Suprapubic skin (tissue), 4 donors: ENCODE measurements at places on chromosomes 2 and 18. TPM values are rescaled to one million over a fixed set of nuclear protein-coding genes. Genes with fewer than 3 reads are reported as not detected.

DNA sequence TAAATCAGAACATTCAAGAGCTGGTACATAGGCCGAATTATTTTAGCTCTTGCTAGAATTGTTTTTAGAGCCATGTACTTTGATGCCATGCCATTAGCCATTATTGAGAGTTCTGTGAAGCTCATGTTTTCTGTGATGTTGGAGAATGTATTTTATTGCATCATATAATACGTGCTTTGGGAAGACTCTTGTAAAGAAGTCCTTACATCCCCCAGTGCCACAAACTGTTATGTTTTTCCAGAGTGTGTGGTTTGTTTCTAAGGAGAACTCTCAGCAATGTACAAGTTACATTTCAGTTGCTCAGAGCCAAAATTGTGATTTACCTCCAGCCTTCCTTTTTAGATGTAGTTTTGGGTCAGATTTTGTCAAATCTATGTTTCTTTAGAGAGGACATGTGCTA, 148.6 kb downstream of the HAUS1 start:
- DNase-seq: no peak

GRCh38 chr2:223251656-223252229, 199.8 kb downstream of the KCNE4 start:
- DNase-seq: no peak

DNA sequence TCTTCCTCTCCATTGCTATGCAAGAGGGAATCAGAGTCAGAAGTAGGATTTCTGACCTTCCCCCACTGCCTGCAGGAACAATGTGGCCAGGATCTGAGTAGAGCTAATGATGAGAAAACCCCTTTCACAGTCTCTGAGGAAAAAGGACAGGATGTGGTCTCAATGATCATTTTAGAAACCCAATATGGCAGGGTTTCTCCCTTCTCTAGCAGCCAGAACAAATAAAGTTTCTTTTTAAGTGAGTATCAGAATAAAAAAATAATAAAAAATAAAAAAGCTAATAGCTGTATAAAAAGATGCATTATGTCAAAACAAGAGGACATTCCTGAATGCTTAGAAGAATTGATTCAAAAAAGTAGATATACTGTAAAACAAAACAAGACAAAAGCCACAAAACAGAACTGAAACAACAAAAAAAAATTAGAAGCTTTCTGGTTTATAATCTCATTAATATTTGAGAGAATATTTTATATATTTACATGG, 1124.9 kb upstream of the ZEB2 start:
- no peak for DNase-seq

RAB6D gene
- not detected for total RNA-seq

- DNase-seq: no peak
Observed at GRCh38 chr2:33051586-33052360, 105.0 kb downstream of the LTBP1 start.

- no peak for DNase-seq
Observed at GRCh38 chr2:128514555-128514955, 195.9 kb upstream of the HS6ST1 start.

RANBP2 gene
- total RNA-seq: 53.3 TPM

DNA sequence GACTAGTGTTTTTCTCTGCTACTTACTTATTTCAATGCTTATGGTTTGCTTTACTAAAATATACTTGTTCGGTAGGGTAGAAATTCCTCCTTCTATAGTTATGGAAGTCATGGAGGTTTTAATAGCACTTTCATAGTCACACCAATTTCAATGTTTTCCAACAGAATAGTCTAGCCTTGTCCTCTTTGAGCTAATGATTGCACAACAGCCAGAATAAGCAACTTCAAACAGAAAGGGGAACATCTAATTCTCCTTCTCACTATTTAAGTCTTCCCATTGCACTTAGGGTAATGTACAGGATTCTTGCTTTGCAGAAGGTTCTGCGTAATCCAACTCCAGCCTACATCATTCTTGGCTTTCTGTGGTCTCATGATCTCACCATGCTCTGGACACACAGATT, 287.7 kb upstream of the GCFC2 start:
- DNase-seq: no peak

CD207 gene
- total RNA-seq: 81.3 TPM

HOXD8 gene
- 6.0 TPM for total RNA-seq

GRCh38 chr2:181755181-181755580, 74.9 kb upstream of the NEUROD1 start:
- no peak for DNase-seq

GRCh38 chr2:7588295-7588694, 671.1 kb downstream of the RNF144A start:
- DNase-seq: no peak

PLB1 gene
- total RNA-seq: 9.0 TPM

CDH20 gene
- total RNA-seq: 1.2 TPM

GRCh38 chr2:40957508-40957907, 505.6 kb upstream of the SLC8A1 start:
- no peak for DNase-seq

SCN7A gene
- total RNA-seq: 3.1 TPM

FABP1 gene
- total RNA-seq: not detected

DNA sequence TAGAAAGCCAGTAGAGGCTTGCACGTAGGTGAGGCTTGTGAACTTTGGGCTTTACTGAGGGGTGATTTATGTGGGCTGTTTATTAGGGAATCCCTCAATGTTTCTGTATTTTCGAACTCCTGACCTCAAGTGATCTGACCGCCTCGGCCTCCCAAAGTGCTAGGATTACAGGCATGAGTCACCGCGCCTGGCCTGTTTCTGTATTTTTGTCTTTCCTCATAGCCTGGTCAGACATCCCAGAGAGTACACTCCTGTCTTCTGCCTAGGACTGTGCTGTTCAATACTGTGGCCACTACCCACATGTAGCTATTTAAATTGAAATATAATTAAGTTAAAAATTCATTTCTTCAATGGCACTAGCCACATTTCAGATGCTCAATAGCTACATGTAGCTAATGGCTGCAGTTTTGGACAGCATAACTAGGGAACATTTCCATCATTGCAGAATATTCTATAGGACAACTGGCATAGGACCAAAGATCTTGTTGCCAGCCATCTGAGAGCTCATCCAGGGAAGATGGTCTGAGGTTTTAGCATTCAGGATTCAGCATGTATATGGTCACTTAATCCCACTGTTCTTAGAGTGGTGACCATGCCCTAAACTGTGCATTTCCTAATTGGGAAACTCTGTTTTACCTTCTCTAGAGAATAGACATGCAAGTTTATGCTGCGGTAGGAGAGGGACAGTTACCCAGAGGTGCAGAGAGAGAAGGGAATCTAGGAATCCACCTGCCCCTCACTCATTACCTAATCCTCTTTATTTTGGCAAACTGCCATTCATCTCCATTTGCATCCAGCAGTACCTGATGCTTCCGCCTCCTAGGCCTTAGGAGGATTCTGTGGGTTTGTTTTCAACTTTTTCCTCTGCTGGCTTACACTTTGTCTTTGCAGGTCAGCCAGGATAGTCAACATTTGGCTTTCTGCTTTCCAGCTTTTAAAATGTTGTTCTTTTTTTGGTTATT, 64.4 kb downstream of the LCLAT1 start:
- DNase-seq: no peak

DNA sequence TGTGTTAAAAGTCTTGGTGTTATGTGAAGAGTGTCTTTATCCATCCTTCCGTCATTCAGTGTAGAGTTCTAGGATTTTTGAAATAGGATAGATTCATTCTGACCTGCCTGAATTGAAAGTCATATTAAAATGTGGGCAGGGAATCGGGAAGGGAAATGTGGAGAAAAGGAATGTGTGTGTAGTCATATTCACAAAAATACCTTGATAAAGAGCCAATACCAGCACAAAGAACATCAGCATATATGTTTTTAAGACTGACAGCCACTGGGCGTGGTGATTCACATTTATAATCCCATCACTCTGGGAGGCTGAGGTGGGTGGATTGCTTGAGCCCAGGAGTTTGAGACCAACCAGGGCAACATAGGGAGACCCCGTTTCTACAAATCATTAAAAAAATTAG, 188.1 kb downstream of the CAMKMT start:
- DNase-seq: no peak

GKN1 gene
- not detected for total RNA-seq

REL gene
- 46.7 TPM for total RNA-seq

GRCh38 chr18:62187543-62188510, 772 bp downstream of the RELCH start:
- peak; percentile 67 for DNase-seq

DNA sequence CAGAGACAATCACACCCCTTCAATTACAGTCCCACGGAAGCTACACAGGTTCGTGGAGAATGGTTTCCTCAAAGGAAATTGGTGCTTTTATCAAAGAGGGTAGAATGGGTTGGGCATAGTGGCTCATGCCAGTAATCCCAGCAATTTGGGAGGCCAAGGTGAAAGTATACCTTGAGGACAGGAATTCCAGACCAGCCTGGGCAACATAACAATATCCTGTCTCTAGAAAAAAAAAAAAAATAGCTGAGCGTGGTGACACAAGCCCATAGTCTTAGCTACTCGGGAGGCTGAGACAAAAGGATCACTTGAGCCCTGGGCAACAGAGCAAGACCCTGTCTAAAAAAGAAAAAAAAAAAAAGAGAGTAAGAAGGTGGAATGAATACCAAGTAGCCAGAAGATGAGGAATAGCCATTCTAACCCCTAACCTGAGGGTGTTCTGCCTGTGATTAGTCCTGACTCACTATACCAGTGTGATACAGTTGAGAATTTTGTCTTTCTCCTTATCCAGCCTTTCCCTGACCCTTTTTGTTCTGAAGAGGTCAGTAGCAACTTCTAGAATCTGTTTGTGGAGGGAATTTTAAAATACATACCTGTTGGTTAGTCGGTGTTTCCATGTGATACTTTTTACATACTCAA, 283.2 kb downstream of the MREG start:
- no peak for DNase-seq

- DNase-seq: no peak
Observed at GRCh38 chr2:150548527-150548926, 61.1 kb upstream of the RND3 start.

DNA sequence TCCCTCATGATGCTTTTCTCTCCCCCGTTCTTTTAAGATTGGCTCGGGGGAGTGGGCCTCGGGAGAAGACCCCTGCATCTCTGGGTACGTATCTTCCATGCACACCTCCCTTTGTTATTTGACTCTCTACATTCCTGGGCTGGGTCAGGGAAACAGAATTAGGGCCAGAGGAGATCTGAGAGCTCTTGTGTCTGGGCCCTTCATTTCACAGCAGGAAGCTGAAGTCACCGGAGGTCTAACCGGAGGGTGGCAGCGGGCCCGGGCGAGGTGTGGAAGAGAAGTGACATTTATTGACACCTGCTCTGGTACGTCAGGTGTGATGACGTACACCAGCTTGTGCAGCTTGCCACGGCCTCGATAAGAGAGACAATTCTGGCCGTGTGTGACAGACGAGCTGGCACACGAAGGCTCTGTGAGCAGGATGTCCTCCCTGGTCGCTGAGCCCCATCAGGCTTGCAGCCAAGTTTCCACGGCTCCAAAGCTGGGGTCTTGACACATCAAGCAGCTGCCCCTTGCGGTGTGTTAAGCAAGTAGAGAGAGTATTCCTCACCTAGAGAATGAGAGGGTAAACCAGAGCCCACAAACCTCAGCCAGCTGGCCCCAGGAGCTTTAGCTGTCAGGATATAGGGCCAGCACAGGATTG, 30.4 kb downstream of the TOGARAM2 start:
- no peak for DNase-seq

IL36A gene
- not detected for total RNA-seq

GRCh38 chr18:11008505-11008904, 140.9 kb downstream of the PIEZO2 start:
- DNase-seq: no peak

GRCh38 chr2:13652531-13653313, 936.0 kb downstream of the TRIB2 start:
- DNase-seq: no peak

GRCh38 chr18:9495916-9496705, 20.8 kb downstream of the RALBP1 start:
- DNase-seq: no peak

- no peak for DNase-seq
Observed at GRCh38 chr2:176285321-176285720, 16.1 kb downstream of the MTX2 start.

DNA sequence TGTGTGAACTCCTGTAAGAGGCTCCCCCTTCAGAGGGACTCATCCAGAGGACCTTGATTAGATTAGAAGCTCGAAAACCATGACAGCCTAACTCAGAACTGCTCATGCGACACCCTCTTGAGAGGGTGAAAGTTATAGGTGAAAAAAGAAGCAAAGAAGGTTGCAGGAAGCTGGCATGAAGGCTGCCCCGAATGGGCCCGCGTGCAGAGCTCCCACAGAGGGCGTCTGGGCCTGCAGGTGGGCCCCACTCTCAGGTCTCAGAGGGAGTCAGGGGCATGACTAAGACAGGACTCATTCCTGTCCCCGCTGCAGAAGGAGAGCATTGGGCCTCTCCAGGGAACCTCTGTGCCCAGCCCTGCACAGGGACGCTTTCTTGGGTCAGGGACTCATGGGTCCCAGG, 235.4 kb downstream of the EIPR1 start:
- no peak for DNase-seq

LRRC30 gene
- total RNA-seq: not detected

DNA sequence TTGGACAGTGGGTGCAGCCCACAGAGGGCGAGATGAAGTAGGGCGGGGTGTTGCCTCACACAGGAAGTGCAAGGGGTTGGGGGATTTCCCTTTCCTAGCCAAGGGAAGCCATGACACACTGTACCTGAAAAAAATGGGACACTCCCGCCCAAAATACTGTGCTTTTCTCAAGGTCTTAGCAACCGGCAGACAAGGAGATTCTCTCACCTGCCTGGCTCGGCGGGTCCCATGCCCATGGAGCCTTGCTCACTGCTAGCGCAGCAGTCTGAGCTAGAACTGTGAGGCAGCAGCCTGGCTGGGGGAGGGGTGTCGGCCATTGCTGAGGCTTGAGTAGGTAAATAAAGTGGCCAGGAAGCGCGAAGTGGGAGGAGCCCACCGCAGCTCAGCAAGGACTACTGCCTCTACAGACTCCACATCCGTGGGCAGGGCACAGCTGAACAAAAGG, 244.7 kb downstream of the NBAS start:
- no peak for DNase-seq

DNA sequence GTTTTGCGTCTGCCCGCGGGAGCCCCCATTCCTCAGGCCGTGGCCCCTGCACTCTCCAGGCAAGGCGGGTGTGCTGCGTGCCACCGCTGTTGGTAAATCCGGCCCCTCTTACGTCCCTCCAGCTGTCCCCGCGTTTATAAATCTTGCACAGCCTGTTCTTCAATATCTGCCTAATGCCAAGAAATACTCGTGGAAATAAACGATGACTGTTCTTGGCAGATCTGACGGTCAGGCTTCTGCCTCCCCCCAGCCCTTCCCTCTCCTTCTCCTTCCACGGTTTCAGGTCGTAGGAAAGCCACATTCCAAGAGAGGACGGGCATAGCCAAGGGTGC, 20.5 kb downstream of the ODC1 start:
- DNase-seq: no peak

- DNase-seq: no peak
Observed at GRCh38 chr2:216619411-216620393, 13.5 kb upstream of the IGFBP2 start.

GRCh38 chr2:1014802-1015201, 64.2 kb downstream of the SNTG2 start:
- DNase-seq: no peak

- no peak for DNase-seq
Observed at GRCh38 chr2:127416506-127417001, 1.7 kb upstream of the PROC start.

ABCG8 gene
- total RNA-seq: not detected

ZSWIM2 gene
- total RNA-seq: not detected
